SJSA1 (cell line): ENCODE measurements at places on chromosomes 1 and 21. TPM values are rescaled to one million over a fixed set of nuclear protein-coding genes. Genes with fewer than 3 reads are reported as not detected.

Gene CLDN17
- total RNA-seq, result not detected in 2 replicates

Gene BRDT
- total RNA-seq, result not detected in 2 replicates

DNA sequence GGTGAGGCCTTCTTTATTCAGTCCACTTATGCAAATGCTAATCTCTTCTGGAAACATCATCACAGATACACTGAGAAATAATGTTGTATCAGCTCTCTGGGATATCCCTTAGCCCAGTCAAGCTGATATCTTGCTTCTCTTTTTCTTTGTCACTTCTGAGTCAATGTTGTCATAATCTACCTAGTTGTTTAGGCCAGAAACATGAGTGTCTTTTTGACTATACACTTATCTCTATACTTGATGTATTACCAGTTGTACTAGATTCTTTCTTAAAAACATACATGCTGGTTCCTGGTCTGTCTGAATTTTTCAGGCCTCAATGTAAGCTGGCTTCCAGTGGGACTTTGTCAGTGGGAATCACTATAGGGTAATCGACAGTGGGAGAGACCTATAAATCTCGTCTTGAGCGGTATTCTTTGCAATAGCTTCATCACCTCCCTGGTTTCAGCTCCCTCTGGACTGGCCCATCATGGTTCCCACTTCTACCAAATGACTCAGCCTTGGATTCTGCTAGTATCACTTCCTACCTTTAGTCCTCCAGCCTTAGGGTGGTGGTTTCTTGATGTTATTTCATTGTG, 135.2 kb upstream of the CYYR1 start:
- no peak for DNase-seq

Gene LYST
- 4.1 and 8.1 TPM in 2 replicates for total RNA-seq

Gene PPM1J
- total RNA-seq, result not detected in 2 replicates
